ENCODE measurements at places on chromosomes 3 and 15.

DNA sequence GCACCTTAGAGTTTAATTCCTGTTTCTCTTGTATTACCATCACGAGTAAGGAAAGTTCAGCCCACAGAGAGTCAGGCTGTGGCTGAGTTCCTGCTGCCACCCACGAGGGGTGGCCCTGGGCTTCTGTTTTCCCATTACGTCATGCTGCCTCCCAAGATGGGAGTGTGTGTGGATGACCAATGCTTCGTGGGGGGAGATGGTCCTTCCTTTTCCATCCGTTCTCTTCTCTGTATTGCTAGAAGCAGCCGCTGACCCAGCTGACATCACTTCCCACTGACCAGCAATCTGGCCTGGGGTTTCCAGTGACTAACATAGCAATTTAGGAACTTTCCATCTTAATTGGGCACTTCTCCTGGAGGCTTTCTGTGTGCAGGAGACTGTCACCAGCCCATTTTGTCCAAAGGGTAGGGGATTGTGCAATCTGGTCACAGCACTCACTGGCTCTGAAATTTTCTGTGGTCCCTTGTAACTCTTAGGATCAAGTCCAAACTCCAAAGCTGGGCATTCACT, 9.3 kb downstream of the IRAK2 start:
- DNase-seq = peak; percentile 73

- DNase-seq = no peak
These were observed 356.0 kb downstream of the TBC1D5 start for GRCh38 chr3:17386432-17386831.

GRCh38 chr3:197957790-197958133, 2.3 kb upstream of the LMLN start:
- no peak for DNase-seq

DNA sequence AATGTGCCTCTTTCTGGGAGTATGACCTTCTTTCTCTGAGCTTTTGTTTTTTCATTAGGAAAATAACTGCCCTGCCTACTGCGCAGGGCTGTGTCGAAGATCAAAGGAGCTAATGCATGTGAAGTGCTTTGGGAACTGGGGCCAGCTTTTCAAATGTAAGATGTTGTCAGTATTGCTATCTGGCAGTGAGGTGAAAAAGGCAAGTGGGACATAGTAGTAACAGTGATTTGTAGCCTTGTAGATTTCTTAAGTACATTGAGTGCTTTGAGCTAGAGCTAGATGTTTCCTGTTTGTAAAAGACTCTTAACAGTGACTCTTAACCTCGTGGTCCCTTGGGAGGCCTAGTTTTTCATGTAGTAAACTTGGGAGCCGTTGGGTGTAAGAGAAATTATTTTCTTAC, 126.5 kb downstream of the ECT2 start:
- DNase-seq = no peak

DNA sequence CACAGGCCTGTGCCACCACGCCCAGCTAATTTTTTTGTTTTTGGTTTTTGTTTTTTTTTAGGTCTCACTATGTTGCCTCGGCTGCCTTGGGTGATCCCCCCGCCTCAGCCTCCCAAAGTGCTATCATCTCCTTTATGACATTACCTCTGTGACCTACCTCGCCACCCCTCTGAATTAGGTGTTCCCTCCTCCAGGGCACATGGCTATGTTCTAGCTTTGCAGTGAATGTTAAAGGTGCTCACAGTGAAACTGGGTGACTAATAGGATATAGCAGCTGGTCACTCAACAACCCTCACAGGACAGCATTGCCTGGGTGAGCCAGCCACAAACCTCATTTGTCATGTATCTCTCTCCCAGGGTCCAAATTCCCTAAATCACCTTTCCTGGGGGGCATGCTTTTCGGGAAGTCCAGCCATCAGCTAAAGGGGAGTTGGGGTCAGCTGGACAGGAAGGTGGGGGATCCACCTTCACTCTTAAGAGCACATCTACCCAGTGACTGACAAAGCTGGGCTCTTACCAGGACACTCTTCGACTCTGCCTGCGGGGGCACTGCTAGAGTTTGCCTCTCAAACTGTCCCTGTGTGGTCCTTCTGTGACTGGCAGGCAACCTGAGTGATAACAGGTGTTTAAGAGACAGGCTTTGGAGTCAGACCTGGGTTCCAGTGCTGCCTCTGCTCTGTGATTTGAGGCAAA, 1.6 kb upstream of the TTLL3 start:
- DNase-seq = peak; percentile 23

DNA sequence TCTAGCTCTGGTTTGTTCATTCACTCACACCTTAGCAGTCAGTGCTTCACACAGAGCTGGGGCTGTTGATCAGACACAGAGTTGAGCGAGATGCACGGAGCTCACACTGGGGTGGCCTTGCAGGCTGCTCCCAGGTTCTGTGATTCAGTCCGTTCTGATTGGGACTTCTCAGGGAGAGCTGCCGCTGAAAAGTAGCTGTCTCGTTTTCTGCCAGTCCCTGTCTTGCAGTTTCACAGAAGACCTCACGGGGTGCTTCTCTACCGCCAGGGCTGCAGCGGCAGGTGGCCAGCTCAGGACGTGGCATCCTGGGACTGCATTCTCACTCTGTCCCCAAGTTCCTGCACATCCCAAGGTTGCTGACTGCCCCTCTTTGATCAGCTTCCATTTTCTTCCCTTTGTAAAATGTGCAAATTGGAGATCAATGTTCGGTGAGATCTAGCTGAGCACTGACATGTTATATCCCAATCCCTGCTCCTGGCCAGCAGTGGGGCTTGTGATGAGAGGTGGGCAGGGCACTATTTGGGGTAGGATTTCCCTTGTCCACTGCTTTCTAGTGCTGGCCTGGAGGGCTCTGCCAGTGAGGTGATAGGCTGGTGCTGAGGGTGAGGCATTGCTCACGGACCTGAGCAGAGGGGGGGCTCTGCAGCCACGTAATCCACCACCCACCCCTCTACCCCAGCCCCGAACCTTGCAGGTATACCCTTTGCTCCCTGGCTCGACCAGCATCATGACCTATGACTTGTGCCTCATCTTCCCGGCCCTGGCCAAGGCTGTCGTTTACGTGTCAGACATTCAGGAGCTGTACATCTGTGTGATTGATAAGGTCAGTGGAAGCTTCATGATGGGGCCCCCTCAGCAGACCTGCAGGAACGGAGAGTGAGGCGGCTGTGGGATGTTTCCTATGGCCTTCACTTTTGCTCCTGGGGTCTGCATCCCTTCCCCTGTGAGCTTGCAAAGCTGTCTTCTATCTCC, 5.3 kb upstream of the TXNRD3 start:
- DNase-seq = no peak

GRCh38 chr3:178850450-178851190, 221.0 kb downstream of the ZMAT3 start:
- peak; percentile 11 for DNase-seq

GRCh38 chr3:34381243-34381642, 582.8 kb downstream of the PDCD6IP start:
- no peak for DNase-seq

GRCh38 chr15:40055576-40056293, 16.8 kb upstream of the SRP14 start:
- no peak for DNase-seq

DNA sequence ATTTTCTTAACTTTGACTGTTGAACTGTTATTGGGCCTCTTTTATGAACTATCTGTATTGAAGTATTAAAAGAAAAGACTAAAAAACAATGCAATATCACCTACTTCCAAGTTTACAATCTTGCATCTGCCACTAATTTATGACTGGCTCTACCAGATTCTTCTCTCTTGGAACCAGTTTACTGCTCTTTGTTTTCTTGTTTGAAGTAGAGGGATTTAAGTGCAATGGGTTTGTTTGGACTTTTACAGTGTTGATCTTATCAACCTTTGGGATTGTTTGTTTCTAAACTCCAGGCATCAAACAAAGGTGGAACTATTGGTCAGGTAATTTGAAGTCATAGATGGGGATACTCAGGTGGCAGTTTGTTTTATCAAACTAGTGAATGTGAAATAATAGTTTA, 43.0 kb upstream of the MEIS2 start:
- DNase-seq = no peak

DNA sequence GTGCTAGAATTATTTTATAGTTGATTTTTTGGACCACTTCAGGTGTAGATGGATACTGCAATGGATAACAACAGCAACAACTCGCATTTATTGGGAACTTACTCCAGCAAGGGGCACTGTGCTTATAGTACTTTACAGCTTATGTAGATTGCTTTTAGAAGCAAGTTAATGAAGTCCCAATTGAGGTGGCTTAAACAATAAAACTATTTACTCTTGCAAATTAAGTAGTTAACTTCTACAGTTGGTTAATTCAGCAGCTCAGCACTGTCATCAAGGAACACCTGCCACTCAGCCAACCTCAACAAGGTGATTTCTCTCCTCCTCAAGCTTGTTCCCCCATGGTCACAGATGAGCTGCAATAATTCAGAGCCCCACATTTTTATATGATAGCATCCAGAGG, 124.1 kb downstream of the RASA2 start:
- no peak for DNase-seq

DNA sequence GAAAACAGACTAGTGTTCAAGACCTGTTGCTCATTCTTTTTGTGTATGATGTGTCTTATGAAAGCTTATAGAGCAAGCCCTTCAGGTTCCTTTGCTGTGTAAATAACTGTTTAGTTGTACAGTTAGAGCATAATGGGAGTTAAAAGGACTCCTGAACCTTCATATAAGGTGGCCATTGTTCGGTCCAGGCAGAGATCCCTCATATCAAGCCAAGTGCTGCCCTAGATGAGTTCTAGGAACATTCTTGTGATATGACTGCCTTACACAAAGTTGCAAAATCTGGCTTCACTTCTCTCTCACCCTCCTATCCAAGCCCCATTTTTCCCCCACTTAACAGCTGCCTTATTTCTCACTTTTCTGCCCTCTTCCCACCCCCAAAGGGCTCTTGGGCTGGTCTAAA, 26.9 kb downstream of the GYG1 start:
- peak; percentile 37 for DNase-seq

DNA sequence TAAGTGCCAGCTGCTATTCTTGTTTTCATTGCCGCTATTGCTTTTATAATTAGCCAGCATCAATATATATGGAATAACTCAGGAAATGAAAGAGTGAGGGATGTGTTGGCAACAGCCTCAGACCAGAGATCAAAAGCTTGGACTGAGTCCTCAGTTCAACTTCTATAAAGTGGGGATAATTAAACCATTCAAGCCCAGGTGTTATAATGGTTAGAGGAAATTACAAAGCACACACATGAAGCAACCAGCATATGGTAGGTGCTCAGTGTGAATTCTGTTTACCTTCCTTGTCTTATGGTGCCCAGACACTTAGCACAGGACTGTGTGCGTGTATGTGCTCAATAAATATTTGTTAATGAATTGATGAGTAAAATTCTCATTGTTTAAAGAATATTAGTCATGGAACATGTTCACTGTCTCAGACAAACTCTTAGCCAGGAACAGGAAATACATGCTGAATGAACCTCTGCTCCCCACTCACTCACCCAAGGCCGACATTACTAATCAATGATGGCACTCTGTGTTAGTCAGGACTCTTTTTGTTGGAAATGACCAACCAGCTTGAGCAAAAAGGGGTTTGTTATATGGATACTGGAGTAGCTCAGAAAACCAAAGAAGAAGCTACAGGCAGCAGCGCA, 16.7 kb upstream of the CCDC174 start:
- DNase-seq = peak; percentile 31

- DNase-seq = no peak
These were observed 4.7 kb downstream of the ATRIP start for GRCh38 chr3:48451270-48451669.

- no peak for DNase-seq
These were observed 150.7 kb downstream of the OPA1 start for GRCh38 chr3:193743702-193744047.

DNA sequence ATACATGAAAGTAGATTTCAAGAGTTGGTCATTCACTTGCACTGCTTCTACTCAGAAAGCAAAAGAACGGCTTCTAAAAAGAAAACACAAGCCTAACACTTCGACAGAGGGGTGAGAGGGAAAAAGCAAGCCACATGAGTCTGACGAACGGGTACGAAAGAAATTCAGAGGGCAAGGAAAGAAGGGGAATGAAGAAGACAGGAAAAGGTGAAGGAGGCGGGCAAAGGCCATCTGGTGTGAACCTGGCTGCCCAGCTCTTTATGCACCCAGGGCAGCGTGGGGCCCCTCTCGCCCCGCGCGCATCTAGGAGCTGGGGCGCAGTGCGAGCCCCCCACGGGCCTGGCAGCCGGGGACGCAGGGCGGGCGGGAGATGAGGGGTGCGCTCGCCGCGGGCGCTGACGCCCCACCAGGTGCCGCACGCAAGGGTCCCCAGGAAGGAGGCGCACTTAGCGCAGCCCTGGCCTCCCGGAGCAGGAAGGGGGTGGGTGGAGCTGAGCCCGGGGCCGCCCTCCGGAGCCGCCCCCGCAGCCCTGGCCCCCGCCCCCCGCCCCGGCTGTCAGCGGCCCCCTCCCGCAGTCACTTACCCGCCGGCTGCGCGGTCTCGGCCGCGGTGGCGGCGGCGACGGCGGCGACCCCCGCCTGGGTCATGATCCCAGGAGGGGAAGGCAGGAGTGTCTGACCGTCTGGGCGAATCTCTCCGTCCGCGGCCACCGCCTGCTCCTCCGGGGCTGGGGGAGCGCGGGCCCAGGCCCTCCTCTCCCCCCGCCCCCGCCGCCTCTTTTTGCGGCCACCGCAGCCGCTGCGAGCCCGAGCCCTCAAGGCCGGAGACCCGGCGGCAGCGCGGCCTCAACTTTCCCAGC, at the start of gene USF3:
Gene USF3, minus strand, starts transcription at position 857 of the 860 bp plus-strand sequence. CDS start 21,764 bp downstream, outside the sequence.
- peak; percentile 55 for DNase-seq

- DNase-seq = no peak
These were observed 251.0 kb upstream of the ICE2 start for GRCh38 chr15:60729850-60730458.

DNA sequence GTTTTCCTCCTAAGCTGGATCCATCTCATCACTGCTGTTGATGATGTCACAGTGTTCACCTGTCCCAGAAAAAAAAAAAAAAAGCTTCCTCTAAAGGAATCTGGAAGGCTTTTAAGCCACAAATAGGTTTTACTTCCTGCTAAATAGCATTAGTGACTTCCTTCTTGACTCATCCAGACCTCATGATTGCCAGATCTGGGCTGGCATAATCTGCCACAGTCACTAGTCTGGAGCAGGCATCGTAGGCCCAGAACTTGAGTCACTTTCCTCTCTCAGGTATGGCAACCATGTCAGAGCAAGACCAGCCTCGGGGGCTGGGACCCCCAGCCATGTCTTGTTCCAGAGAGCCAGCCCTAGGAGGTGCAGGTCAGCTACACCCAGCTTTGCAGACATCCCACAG, 266.5 kb upstream of the CADM2 start:
- no peak for DNase-seq

DNA sequence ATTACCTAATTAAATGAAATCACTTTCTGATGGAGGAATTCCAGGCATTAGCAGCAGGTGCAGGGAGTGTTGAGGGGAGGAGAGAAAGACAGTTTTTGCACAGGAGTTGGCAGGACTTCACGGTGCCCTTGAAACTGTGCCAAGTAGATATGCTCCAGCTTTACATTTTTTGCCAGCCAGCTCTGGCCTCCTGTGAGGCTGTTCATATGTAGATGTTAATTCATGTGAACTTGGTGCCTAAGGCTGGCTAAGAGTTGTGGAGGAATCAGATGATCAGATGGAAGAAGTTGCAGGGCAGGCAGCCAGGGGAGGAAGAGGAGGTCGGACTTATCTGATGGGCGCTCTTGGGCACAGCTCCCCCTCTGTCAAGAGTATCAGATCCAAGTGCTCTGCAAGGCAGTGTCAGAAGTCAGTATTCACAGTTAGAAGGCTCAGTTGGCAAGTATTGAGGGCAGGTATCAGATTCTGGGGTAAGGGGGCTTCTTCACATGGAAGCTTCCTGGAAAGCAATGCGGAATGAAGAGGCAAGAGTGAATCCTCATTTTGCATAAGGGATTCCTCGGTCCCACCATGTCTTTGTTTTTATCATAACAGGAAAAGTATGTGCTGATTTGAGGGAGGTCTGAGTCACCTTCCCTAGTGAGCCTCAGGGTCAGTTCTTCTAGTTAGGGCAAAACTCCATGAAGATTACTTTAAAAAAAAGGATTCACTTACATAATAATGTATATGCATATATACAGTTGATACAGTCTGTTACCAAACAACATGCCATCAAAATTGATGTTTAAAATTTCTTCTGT, 172.6 kb upstream of the UMPS start:
- DNase-seq = peak; percentile 74

All from fibroblast of upper back skin (primary cell).